A549 treated with RU486 at 1 μM for 4 hours (cell line): ENCODE measurements at places on chromosomes 11 and 22. TPM values are rescaled to one million over a fixed set of nuclear protein-coding genes. Genes with fewer than 3 reads are reported as not detected.

SYT8 gene
- 0.12 to 1.00 TPM in 2 of 5 replicates, not detected in the others for total RNA-seq

GRAP2 gene
- total RNA-seq, result not detected in 5 replicates

SLC22A9 gene
- not detected in 5 replicates for total RNA-seq

OR52N2 gene
- total RNA-seq, result not detected in 5 replicates

IL18 gene
- 62.5 to 98.1 TPM (median 93.9 TPM) in 5 replicates for total RNA-seq

ISX gene
- total RNA-seq, result not detected in 5 replicates

OR52W1 gene
- not detected in 5 replicates for total RNA-seq

FAM118B gene
- total RNA-seq, result 15.8 to 18.5 TPM (median 16.5 TPM) in 5 replicates

NLRP14 gene
- total RNA-seq, result not detected in 5 replicates

CRYBB2 gene
- not detected in 5 replicates for total RNA-seq
